Esophagus squamous epithelium (tissue), 5 donors: ENCODE measurements at places on chromosomes 13 and 19. TPM values are rescaled to one million over a fixed set of nuclear protein-coding genes. Genes with fewer than 3 reads are reported as not detected.
A peak's percentile ranks its signal among the peaks of the same experiment; 100 is the strongest.

- H3K4me3 ChIP-seq, result peak overlapping the region; percentile 56
- H3K27me3 ChIP-seq, result peaks cover 38% of the 10 kb centered on the region
- peak overlapping the region; percentile 91 for H3K27ac ChIP-seq
- H3K4me1 ChIP-seq, result peaks cover 90% of the 10 kb centered on the region
- H3K36me3 ChIP-seq, result no peaks in the 10 kb centered on the region
- DNase-seq, result no peak
Measured at GRCh38 chr19:45401815-45402214, 3.1 kb downstream of the PPP1R13L start.

- no peaks in the 10 kb centered on the region for H3K36me3 ChIP-seq
- peak overlapping the region; percentile 14 for H3K27ac ChIP-seq
- H3K27me3 ChIP-seq, result no peaks in the 10 kb centered on the region
Measured at GRCh38 chr19:4352701-4353121, 9.3 kb downstream of the MPND start.

- H3K27me3 ChIP-seq, result peaks cover 62% of the 10 kb centered on the region
- peaks cover 22% of the 10 kb centered on the region for H3K4me1 ChIP-seq
- peak overlapping the region; percentile 93 for H3K4me3 ChIP-seq
Measured at GRCh38 chr19:48443256-48443655, 2.5 kb upstream of the GRWD1 start.

- H3K4me1 ChIP-seq, result no peaks in the 10 kb centered on the region
- H3K27ac ChIP-seq, result no peak overlapping the region
- no peaks in the 10 kb centered on the region for H3K27me3 ChIP-seq
- DNase-seq, result no peak
- H3K4me3 ChIP-seq, result no peak overlapping the region
Measured at GRCh38 chr13:26950968-26951367, 190.4 kb upstream of the GPR12 start.

- H3K27me3 ChIP-seq, result no peaks in the 10 kb centered on the region
- DNase-seq, result no peak
- no peak overlapping the region for H3K4me3 ChIP-seq
- no peaks in the 10 kb centered on the region for H3K36me3 ChIP-seq
Measured at GRCh38 chr13:61021838-61022237, 393.8 kb downstream of the PCDH20 start.

- DNase-seq, result no peak
- H3K27me3 ChIP-seq, result no peaks in the 10 kb centered on the region
- peak overlapping the region; percentile 58 for H3K27ac ChIP-seq
- H3K4me1 ChIP-seq, result peaks cover 22% of the 10 kb centered on the region
- no peaks in the 10 kb centered on the region for H3K36me3 ChIP-seq
- H3K4me3 ChIP-seq, result no peak overlapping the region
Measured at GRCh38 chr19:49155820-49156346, 687 bp upstream of the HRC start.

GRCh38 chr19:979318-979741, 4.8 kb upstream of the WDR18 start:
- H3K27ac ChIP-seq, result no peak overlapping the region
- no peak overlapping the region for H3K4me3 ChIP-seq
- DNase-seq, result no peak
- H3K27me3 ChIP-seq, result no peaks in the 10 kb centered on the region

Gene FGF14
- 1.9 TPM for total RNA-seq

Gene ANGPTL8
- total RNA-seq, result not detected

Gene ZNF468
- total RNA-seq, result 13.1 TPM

GRCh38 chr13:64410276-64411053, 2819.7 kb downstream of the PCDH9 start:
- H3K4me3 ChIP-seq, result no peak overlapping the region
- H3K27me3 ChIP-seq, result no peaks in the 10 kb centered on the region
- no peak overlapping the region for H3K27ac ChIP-seq
- no peak for DNase-seq

- no peaks in the 10 kb centered on the region for H3K36me3 ChIP-seq
- DNase-seq, result no peak
- no peaks in the 10 kb centered on the region for H3K27me3 ChIP-seq
- H3K4me3 ChIP-seq, result no peak overlapping the region
- peak overlapping the region; percentile 87 for H3K27ac ChIP-seq
Measured at GRCh38 chr19:48926909-48927308, 6.6 kb upstream of the DHDH start.

DNA sequence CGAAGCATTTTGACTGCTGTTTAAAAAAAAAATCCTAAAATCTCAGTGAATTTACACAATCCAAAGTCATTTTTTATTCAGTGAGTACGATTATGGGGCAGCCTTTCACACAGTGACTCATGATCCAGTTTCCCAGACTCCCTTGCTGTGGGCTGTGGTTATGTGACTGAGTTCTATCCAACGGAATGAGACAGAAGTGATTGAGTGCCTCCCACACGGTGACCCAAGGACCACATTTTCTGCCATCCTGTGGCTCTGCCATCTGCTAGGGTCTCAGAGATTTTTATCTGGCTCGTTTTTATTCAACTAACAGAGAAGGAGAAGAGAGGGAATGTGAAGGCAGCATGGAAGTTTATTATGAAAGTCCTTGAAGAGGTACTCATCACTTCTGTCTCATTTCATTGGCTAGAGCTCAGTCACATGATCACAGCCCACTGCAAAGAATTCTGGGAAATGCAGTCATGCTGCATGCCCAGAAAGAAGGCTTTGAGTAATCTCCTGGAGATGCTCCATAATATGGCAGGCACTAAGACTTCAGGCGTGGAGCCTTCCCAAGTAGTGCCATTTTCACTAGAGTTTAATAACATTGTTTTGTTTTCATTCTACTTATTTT, 999.4 kb downstream of the UQCRFS1 start:
- H3K27ac ChIP-seq, result no peak overlapping the region
- H3K4me3 ChIP-seq, result no peak overlapping the region
- DNase-seq, result no peak
- no peaks in the 10 kb centered on the region for H3K4me1 ChIP-seq
- H3K36me3 ChIP-seq, result no peaks in the 10 kb centered on the region
- H3K27me3 ChIP-seq, result no peaks in the 10 kb centered on the region

Gene CPT1C
- 1.3 TPM for total RNA-seq

GRCh38 chr19:22595918-22596341, 38.2 kb upstream of the ZNF492 start:
- no peaks in the 10 kb centered on the region for H3K27me3 ChIP-seq
- no peak for DNase-seq
- no peaks in the 10 kb centered on the region for H3K36me3 ChIP-seq

GRCh38 chr19:5269926-5270325, 70.7 kb downstream of the PTPRS start:
- no peaks in the 10 kb centered on the region for H3K27me3 ChIP-seq
- peaks cover 15% of the 10 kb centered on the region for H3K36me3 ChIP-seq
- no peak overlapping the region for H3K4me3 ChIP-seq
- DNase-seq, result no peak

DNA sequence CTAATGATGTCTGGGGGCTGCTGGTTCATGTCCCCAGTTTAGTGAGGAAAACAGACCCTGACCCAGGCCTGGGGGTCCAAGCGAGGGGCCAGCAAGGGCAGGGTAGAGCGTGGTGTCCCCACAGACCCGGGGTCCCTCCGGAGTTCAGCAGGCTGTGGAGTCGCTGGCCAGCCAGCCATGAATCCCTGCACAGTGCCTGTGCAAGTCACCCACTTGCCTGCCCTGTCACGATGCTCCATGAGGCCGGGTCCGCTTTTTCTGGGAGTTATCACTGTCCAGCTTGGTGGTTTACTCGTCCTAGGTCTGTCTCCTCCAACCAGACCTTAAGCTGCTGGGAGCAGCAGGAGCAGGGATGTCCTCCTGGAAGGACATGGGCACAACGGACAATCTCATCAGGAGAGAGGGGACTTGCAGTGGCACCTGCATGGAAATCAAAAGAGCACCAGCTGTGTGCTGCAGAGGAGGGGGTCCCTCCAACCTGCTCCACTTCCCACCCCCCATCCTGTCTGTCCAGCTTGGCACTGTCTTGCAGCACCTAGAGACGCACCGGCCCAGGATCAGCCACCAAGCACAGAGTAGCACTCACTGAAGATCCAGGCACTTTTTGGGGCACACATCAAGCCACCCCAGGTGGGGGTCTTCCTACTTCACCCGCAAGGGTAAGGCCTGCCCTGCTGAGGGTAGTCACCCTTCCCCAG, 121.8 kb downstream of the URI1 start:
- no peak for DNase-seq
- no peaks in the 10 kb centered on the region for H3K4me1 ChIP-seq
- H3K4me3 ChIP-seq, result no peak overlapping the region
- no peak overlapping the region for H3K27ac ChIP-seq
- no peaks in the 10 kb centered on the region for H3K36me3 ChIP-seq
- H3K27me3 ChIP-seq, result no peaks in the 10 kb centered on the region

Gene TYROBP
- 95.9 TPM for total RNA-seq

Gene SERPINE3
- total RNA-seq, result not detected

DNA sequence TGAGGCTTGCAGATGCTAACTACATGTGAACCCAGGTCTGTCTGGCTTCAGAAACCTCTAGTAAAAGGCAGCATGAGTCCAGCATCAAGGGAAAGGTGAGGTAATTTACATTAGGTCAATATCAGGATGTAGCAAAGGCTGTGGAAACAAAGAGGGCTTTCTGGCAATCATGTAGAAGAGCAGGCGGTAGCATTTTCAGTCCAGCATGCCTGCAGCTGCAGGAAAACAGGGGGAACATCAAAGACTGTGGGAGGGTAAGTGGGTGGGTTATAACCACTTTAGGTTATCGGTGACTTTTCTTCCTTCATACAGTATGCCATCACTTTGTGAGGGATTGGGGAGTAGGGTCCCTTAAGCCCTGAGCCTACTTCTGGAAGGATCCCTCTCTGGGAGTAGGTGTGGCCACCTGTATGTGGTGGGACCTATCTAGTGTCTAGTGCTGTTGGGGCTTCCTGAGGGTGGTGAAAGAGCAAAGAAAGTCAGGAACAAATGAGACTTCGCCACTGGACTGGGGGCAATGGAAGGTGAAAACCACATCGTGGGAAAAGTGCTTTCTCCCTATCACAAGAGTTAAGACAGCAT, 10.8 kb downstream of the SUGP2 start:
- no peaks in the 10 kb centered on the region for H3K27me3 ChIP-seq
- H3K4me1 ChIP-seq, result peaks cover 10% of the 10 kb centered on the region
- H3K4me3 ChIP-seq, result no peak overlapping the region
- H3K36me3 ChIP-seq, result peaks cover 86% of the 10 kb centered on the region
- no peak for DNase-seq

GRCh38 chr13:110329258-110329657, 22.2 kb downstream of the COL4A2 start:
- H3K4me3 ChIP-seq, result no peak overlapping the region
- H3K27ac ChIP-seq, result peak overlapping the region; percentile 92
- DNase-seq, result no peak
- no peaks in the 10 kb centered on the region for H3K36me3 ChIP-seq

DNA sequence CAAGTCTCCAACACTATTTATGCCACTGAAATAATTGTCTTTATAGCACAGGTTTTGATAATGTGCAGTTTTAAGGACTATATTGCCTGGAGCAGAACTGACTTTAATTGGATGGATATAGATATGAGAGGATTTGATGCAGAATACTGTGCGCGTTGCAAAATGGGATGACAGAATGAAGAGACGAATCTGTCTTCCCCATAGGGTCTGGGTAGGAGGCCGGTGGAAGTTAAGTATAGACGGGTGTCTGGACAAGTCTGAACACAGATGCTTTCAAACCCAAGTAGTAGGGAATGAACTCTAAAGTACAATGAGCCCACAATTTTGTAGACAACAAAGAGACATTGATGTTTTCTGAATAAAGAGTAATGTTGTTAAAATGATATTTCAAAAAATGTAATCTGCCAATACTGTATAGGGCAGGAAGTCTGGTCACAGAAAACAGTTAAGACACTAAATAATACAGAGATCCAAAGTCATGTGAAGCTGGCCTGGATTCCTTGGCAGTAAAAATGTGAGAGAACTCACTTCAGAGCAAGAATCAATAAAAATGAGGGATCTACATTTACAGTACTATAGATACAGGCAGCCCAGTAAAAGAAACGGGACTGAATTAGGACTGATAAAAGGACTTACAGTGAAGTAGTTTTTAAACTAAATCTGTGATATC, 125.5 kb downstream of the ENOX1 start:
- H3K4me3 ChIP-seq, result no peak overlapping the region
- no peaks in the 10 kb centered on the region for H3K4me1 ChIP-seq
- no peak overlapping the region for H3K27ac ChIP-seq
